ENCODE measurements at places on chromosomes 4 and X.
A peak's percentile ranks its signal among the peaks of the same experiment; 100 is the strongest.

DNA sequence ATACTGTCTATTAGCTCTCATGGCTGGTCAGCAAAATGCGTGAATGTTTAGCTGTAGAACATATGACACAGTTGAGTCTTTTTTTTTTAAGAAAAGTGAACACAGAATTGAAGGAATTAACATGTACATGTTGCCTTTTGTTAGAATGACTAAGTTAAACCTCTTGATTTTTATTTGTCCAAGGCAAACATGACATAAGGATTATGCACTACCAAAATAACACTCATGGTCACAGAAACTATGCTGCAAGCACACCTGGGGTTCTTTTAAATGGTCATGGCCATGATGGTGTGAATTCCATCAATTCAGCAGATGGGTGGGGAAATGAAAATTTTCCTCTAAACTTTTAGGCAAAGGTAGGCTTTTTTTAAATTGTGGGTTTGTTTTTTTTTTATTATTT is 80.1 kb upstream of the CXCL13 start:
- H3K4me1 ChIP-seq = no peaks in the 10 kb centered on the region
- no peak for DNase-seq
- H3K27ac ChIP-seq = no peak overlapping the region
- no peak overlapping the region for H3K4me3 ChIP-seq
- H3K36me3 ChIP-seq = peaks cover 3% of the 10 kb centered on the region

GRCh38 chr4:5371415-5372190 is 320.3 kb downstream of the STK32B start:
- no peak overlapping the region for H3K27ac ChIP-seq
- H3K4me3 ChIP-seq = no peak overlapping the region
- H3K36me3 ChIP-seq = no peaks in the 10 kb centered on the region
- H3K4me1 ChIP-seq = no peaks in the 10 kb centered on the region

- no peaks in the 10 kb centered on the region for H3K27me3 ChIP-seq
- H3K36me3 ChIP-seq = no peaks in the 10 kb centered on the region
- H3K4me3 ChIP-seq = no peak overlapping the region
These were observed 213.8 kb upstream of the RADX start for GRCh38 chrX:106397788-106398538.

DNA sequence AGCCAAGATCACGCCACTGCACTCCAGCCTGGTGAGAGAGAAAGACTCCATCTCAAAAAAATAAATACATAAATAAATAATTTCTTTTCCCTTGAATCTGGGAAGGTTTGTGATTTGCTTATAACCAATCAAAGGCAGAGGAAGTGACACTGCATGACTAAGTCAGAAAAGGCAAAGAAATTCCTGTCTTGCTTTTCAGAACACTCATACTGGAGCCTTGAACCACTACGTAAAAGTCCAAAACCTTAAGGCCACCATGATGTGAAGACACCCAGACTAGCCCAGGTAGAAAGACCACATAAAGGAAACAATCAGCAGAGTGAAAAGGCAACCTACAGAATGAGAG is 36.6 kb downstream of the TMEM156 start:
- H3K4me3 ChIP-seq = no peak overlapping the region
- peak overlapping the region; percentile 67 for H3K27ac ChIP-seq
- DNase-seq = no peak
- H3K27me3 ChIP-seq = no peaks in the 10 kb centered on the region
- H3K36me3 ChIP-seq = peaks cover 39% of the 10 kb centered on the region

DNA sequence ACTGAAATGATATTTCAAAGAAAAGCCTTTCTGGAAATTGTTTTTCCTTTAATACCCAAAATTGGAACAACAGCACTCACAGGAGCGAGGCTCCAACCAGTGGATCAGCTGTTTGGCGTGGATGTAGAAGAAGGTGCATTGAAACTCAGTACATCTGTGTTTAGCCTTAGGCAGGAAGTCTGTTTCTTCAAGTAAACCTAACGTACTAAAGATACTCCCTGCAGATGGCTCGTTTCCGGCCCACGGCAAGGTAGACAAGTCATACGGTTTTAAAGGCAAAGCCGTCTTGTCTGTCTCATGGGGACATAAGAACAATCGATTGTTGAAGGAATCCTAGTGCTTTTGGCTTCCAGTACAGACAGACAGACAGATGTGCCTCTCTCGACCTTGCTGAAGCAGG is 50.0 kb upstream of the CLCN4 start:
- H3K27ac ChIP-seq = peak overlapping the region; percentile 89
- H3K36me3 ChIP-seq = peaks cover 12% of the 10 kb centered on the region
- no peaks in the 10 kb centered on the region for H3K27me3 ChIP-seq

DNA sequence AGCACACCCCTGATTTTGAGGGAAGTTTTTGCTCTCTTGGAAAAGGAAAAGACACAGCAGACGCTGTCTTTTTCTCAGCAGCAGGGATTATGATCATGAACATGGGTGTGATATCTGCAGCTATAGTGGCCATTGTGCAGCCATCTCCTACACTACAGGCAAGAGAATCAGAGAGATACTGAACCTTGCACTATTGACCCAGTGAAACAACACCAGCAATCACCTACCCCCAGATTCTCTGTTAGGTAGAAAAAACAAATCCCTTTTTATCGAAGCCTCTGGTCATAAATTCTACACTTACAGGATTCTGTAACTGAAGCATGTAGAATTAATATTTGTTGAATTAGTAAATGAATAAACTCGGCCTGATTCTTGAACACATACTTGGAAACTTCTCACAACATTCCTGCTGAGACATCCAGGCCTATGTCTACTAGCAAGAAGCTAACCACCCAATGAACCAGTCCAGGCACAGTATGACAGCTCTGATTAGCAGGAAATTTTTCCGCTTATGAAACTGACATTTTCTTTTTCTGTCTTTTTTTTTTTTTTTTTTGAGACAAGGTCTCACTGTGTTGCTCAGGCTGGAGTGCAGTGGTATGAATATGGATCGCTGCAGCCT is 5.0 kb upstream of the AFAP1 start:
- H3K27ac ChIP-seq = no peak overlapping the region
- peaks cover 27% of the 10 kb centered on the region for H3K27me3 ChIP-seq
- no peaks in the 10 kb centered on the region for H3K4me1 ChIP-seq
- no peak for DNase-seq
- H3K36me3 ChIP-seq = no peaks in the 10 kb centered on the region
- no peak overlapping the region for H3K4me3 ChIP-seq

- no peak overlapping the region for H3K27ac ChIP-seq
- H3K36me3 ChIP-seq = no peaks in the 10 kb centered on the region
- no peak for DNase-seq
- no peaks in the 10 kb centered on the region for H3K4me1 ChIP-seq
- peaks cover 5% of the 10 kb centered on the region for H3K27me3 ChIP-seq
These were observed 113.5 kb upstream of the USP9X start for GRCh38 chrX:40971736-40972135.

GRCh38 chrX:105765691-105766090 is 56.6 kb upstream of the NRK start:
- no peaks in the 10 kb centered on the region for H3K36me3 ChIP-seq
- no peak overlapping the region for H3K27ac ChIP-seq
- H3K4me3 ChIP-seq = no peak overlapping the region
- no peaks in the 10 kb centered on the region for H3K4me1 ChIP-seq
- no peaks in the 10 kb centered on the region for H3K27me3 ChIP-seq

- H3K36me3 ChIP-seq = peaks cover 28% of the 10 kb centered on the region
- H3K27me3 ChIP-seq = no peaks in the 10 kb centered on the region
- no peak for DNase-seq
- no peaks in the 10 kb centered on the region for H3K4me1 ChIP-seq
- H3K4me3 ChIP-seq = no peak overlapping the region
These were observed 15.8 kb upstream of the TXK start for GRCh38 chr4:48149827-48150370.

GRCh38 chr4:1783015-1783414 is 10.1 kb upstream of the FGFR3 start:
- no peak for DNase-seq
- H3K4me3 ChIP-seq = no peak overlapping the region
- H3K27ac ChIP-seq = no peak overlapping the region
- no peaks in the 10 kb centered on the region for H3K36me3 ChIP-seq
- H3K27me3 ChIP-seq = peaks cover 3% of the 10 kb centered on the region

DNA sequence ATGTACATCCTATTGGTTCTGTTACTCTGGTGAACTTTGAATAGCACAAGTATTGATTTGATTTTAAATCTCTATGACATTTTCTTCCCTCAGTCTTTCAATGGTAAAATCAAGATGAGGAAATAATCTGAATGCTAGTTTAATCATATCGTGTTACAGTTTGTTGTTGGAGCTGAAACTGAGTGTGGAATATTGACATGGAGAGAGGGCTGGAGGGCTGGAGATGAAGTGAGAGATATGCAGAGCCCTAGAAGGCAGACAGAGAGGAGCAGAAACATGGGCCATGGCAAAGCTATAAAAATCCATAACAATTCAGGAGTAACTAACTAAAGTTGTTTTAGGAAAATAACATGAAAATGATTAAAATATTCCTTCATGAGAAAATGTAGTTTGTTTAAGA is 141.1 kb downstream of the BANK1 start:
- no peak for DNase-seq
- H3K36me3 ChIP-seq = peaks cover 59% of the 10 kb centered on the region
- H3K27me3 ChIP-seq = no peaks in the 10 kb centered on the region

GRCh38 chr4:150784305-150784704 is 202.4 kb downstream of the MAB21L2 start:
- no peak overlapping the region for H3K4me3 ChIP-seq
- H3K27me3 ChIP-seq = no peaks in the 10 kb centered on the region
- no peak for DNase-seq

GRCh38 chr4:27763830-27764525 is 903.3 kb downstream of the STIM2 start:
- no peaks in the 10 kb centered on the region for H3K4me1 ChIP-seq
- no peak for DNase-seq
- no peak overlapping the region for H3K4me3 ChIP-seq
- H3K27me3 ChIP-seq = no peaks in the 10 kb centered on the region
- no peak overlapping the region for H3K27ac ChIP-seq

DNA sequence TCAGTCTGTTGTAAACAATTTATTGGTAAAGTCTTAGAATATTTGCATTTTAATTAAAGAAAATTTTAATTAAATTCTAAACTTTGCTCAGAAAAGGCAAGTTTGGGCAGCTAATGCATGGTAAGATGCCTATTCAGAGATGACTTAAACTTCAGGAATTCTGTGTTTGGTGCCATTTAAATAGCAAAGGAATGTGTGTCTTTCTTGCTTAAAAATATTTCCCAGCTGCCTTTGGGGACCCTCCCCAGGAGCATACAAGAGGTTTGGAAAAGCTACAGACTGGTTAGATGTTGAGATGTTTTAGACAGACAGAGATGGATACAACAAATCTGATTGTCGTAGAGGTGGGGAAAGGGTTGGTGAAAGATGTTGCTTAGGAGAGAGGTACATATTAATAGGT is 36.5 kb downstream of the AFF2 start:
- no peak for DNase-seq
- peaks cover 2% of the 10 kb centered on the region for H3K4me1 ChIP-seq
- no peak overlapping the region for H3K27ac ChIP-seq
- no peaks in the 10 kb centered on the region for H3K36me3 ChIP-seq
- no peak overlapping the region for H3K4me3 ChIP-seq

- H3K4me3 ChIP-seq = no peak overlapping the region
- H3K27me3 ChIP-seq = peaks cover 5% of the 10 kb centered on the region
- no peak for DNase-seq
- H3K36me3 ChIP-seq = no peaks in the 10 kb centered on the region
These were observed 87.9 kb downstream of the STK32B start for GRCh38 chr4:5139141-5139540.

GRCh38 chr4:153221783-153222706 is 17.8 kb downstream of the TRIM2 start:
- H3K4me1 ChIP-seq = peaks cover 18% of the 10 kb centered on the region
- H3K27me3 ChIP-seq = peaks cover 3% of the 10 kb centered on the region
- peak overlapping the region; percentile 84 for H3K27ac ChIP-seq
- peaks cover 2% of the 10 kb centered on the region for H3K36me3 ChIP-seq
- DNase-seq = peak; percentile 31
- peak overlapping the region; percentile 90 for H3K4me3 ChIP-seq

GRCh38 chrX:16319929-16320328 is 152.6 kb downstream of the MAGEB17 start:
- H3K36me3 ChIP-seq = no peaks in the 10 kb centered on the region
- DNase-seq = no peak
- H3K27me3 ChIP-seq = peaks cover 4% of the 10 kb centered on the region
- no peak overlapping the region for H3K27ac ChIP-seq
- no peak overlapping the region for H3K4me3 ChIP-seq
- no peaks in the 10 kb centered on the region for H3K4me1 ChIP-seq

DNA sequence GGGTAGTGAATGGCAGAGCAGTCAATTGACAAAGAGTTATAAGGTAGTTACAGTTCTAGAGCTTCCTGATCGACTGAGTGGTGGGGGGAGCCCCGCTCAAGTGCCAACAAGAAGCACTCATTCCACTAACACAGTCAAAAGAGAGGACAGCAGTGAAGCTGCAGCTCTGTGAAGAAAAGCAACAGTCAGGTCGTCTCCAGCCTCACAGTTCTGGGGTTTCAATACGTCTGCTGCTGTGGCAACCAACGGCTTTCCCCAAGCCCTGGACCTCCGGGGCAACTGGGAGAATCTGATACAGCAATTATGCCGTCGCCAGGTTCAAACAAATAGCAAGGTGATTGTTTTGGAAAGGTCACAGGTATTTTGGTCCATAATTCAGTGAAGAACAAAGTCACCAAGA is 30.8 kb downstream of the GPM6B start:
- no peak overlapping the region for H3K4me3 ChIP-seq
- DNase-seq = no peak
- H3K36me3 ChIP-seq = no peaks in the 10 kb centered on the region
- no peak overlapping the region for H3K27ac ChIP-seq

DNA sequence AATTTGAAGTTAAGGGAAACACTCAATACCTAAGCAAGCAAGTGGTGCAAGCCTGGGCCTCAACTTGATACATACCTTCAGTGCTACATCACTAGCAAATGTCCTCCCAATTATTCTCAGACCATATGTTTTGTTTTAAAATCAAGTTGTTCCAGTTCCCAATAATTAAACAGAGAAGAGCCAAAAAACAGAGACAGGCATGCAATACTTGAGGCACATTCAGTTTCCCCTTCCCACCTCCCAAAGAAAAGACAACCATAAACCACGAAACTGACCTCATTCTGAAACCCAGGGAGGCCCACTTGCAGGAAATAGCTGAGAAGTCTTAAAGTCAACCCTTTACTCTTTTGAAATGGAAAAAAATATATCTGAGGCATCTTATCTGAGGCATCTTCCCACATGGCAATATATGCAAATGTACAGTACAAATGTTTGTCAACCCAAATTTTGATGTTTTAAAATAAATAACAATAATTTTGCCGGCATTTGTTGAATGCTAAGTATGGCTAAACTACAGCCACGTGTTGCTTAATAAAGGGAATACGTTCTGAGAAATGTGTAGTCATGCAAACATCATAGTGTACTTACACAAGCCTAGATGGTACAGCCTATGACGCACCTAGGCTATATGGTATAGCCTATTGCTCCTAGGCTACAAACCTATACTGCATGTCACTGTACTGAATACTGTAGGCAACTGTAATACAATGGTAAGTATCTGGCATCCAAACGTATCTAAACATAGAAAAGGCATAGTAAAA is 147.5 kb downstream of the TSPAN5 start:
- H3K36me3 ChIP-seq = peaks cover 2% of the 10 kb centered on the region
- no peak for DNase-seq
- no peak overlapping the region for H3K4me3 ChIP-seq
- H3K27me3 ChIP-seq = no peaks in the 10 kb centered on the region
- H3K4me1 ChIP-seq = peaks cover 12% of the 10 kb centered on the region

GRCh38 chrX:2707334-2707760 is 16.3 kb downstream of the CD99 start:
- peak overlapping the region; percentile 72 for H3K27ac ChIP-seq
- peak overlapping the region; percentile 63 for H3K4me3 ChIP-seq
- no peaks in the 10 kb centered on the region for H3K27me3 ChIP-seq
- peaks cover 37% of the 10 kb centered on the region for H3K4me1 ChIP-seq

GRCh38 chr4:144688035-144688569 is 42.1 kb downstream of the HHIP start:
- DNase-seq = no peak
- H3K27me3 ChIP-seq = peaks cover 2% of the 10 kb centered on the region
- H3K4me1 ChIP-seq = no peaks in the 10 kb centered on the region
- H3K27ac ChIP-seq = no peak overlapping the region
- H3K4me3 ChIP-seq = no peak overlapping the region
